ENCODE measurements at places on chromosomes 5 and 9. TPM values are rescaled to one million over a fixed set of nuclear protein-coding genes. Genes with fewer than 3 reads are reported as not detected.

The TAF11L7 gene
- not detected for total RNA-seq

The ACTBL2 gene
- under 0.01 TPM for total RNA-seq

The PRUNE2 gene
- 2.6 TPM for total RNA-seq

The DNAJA1 gene
- total RNA-seq, result 149 TPM

The PMPCA gene
- 41.2 TPM for total RNA-seq

The PCDHB5 gene
- 0.39 TPM for total RNA-seq

The ADAMTSL2 gene
- 2.4 TPM for total RNA-seq

The PCDHA9 gene
- total RNA-seq, result not detected

The SLC25A2 gene
- not detected for total RNA-seq

The OR1J4 gene
- not detected for total RNA-seq

The TMEM174 gene
- not detected for total RNA-seq

The FOXD4L6 gene
- 1.4 TPM for total RNA-seq

The SLC45A2 gene
- total RNA-seq, result not detected

The FAM151B gene
- total RNA-seq, result 1.2 TPM

The GNA14 gene
- total RNA-seq, result 0.40 TPM

The ATOSB gene
- total RNA-seq, result 19.8 TPM

The CER1 gene
- not detected for total RNA-seq

The ANKRD20A1 gene
- total RNA-seq, result not detected

The STRBP gene
- total RNA-seq, result 2.2 TPM

The SHOC1 gene
- total RNA-seq, result not detected

The ZBTB34 gene
- total RNA-seq, result 4.7 TPM

The LECT2 gene
- total RNA-seq, result not detected

The FYB1 gene
- under 0.01 TPM for total RNA-seq

The SPINK6 gene
- not detected for total RNA-seq

The PCDHB14 gene
- 1.4 TPM for total RNA-seq

The KIF20A gene
- total RNA-seq, result 44.1 TPM

The ETF1 gene
- 83.9 TPM for total RNA-seq

The THBS4 gene
- 0.91 TPM for total RNA-seq

The TGFBI gene
- 2,808 TPM for total RNA-seq
